ENCODE measurements at places on chromosomes 6 and 20. TPM values are rescaled to one million over a fixed set of nuclear protein-coding genes. Genes with fewer than 3 reads are reported as not detected.

DNA sequence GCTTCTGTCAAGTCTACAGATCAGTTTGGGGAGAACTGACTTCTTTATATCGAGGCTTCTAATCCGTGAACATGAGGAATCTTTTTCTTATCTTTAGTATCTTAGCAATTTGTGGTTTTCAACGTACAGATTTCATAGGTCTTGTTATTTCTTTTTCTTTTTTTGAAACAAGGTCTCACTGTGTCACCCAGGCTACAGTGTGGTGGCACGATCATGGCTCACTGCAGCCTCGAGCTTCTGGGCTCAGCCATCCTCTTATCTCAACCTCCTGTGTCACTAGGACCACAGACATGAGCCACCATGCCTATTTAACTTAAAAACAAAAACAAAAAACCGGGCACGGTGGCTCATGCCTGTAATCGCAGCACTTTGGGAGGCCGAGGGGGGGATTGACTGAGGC, 29.3 kb downstream of the DNAJC5 start:
- DNase-seq: no peak

DNA sequence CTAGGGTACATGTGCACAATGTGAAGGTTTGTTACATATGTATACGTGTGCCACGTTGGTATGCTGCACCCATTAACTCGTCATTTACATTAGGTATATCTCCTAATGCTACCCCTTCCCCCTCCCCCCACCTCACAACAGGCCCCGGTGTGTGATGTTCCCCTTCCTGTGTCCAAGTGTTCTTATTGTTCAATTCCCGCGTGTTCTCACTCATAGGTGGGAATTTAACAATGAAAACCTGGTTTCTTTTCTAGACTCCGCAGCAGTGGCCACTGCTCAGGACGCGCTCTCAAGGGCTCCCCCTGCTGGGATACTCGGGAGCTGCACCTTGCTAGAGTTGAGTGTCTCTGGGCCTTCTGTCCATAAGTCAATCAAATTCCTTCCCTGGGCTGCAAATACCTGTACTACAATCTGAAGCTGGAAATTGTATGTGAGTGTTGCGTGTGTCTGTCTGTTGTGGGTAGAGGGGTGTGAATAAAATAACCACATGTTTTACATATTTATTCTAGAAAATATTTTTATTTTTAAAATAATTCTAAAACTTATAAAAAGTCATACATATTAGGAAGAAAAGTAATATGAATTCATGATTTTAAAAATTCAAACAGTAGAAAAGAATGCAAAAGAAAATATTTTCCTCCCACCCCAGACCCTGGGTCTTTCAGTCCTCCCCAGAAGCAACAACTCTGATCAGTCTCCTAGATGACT, 8.2 kb upstream of the CEP250 start:
- DNase-seq: peak; percentile 96

Gene POM121L2
- total RNA-seq: 0.13 TPM

Gene PLG
- 0.16 TPM for total RNA-seq

DNA sequence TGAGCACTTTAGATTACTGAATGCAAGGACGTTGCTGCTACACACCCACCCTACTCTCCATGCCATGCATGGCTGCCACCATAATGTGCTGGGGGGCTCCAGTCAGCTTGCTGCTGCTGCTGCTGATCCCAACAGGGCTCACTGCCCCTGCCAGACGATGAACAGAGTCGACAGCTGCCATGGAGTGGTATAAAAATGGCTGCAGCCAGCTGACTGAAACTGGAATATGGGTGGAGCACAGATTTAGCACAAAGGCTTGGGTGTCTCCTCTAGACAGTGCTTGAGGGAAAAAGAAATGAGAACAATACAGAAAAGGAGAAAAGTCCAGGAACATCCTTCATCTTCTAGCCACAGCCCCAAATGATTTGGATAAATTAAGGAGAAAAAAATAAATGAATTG, 150.7 kb downstream of the PDSS2 start:
- no peak for DNase-seq

Gene ZNF311
- 1.1 TPM for total RNA-seq

DNA sequence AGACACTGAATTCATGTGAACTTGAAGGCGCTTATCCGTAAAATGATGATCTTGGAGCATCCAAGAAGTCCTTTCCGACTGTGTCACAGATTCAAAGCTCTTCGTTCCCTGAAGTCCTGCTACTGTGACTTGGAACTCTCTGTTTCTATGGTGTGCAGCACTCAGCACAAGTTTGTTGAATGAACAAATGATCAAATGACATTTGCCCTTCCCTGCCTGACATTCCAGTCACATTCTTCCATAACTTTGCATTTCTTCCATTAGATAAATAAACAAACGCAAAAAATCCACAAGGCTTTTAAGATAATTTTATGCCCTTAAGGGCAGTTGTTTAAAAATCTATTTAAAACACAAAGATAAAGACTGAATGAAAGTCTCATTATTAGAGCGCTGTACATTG, 39.9 kb downstream of the SGK1 start:
- DNase-seq: no peak

DNA sequence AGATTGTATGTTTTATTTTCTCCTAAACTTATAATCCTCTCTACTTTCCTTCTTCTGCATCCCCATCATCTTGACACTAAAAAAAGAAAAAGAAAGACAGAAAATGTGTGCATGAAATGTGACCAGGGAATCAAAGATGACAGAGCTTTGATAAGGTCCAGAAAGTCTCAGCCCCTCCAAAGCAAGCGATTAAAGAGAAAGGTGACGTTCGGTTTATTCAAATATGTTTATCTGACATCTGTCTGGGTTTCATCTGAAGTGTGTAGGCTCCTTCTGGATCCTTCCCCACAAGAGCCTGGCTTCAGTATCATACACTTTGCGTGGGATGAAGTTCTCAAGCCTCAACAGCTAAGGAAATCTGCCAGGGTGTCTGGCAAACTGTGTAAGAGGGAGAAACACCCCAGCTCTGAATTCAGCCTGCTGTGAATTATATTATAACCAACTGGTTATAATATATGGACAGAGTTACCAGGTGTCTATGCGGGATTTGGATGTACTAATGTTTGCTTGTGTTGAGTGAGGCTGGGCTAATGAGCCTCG, 263.0 kb downstream of the ZNF217 start:
- DNase-seq: no peak

Gene OXT
- not detected for total RNA-seq
